Esophagus squamous epithelium (tissue), 5 donors: ENCODE measurements at places on chromosomes 2 and 18.

DNA sequence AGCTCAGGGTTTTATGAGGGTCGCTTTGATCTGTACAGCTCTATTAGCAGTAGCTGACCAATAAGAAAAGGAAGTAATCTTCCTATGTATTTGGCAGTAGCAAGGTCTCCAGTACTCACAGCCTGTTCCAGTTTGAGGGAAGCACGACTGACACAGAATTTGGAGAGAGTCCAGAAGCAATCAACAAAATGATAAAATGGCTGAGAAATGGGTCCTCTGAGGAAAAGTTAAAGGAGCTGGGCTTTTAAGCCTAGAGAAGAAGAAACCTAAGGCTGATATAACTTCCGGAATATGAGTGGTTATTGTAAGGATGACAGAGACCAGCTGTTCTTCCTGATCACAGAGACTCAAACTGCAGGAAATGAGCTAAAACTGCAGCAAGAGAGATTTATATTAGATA, 382.8 kb downstream of the GPD2 start:
- no peak for DNase-seq

DNA sequence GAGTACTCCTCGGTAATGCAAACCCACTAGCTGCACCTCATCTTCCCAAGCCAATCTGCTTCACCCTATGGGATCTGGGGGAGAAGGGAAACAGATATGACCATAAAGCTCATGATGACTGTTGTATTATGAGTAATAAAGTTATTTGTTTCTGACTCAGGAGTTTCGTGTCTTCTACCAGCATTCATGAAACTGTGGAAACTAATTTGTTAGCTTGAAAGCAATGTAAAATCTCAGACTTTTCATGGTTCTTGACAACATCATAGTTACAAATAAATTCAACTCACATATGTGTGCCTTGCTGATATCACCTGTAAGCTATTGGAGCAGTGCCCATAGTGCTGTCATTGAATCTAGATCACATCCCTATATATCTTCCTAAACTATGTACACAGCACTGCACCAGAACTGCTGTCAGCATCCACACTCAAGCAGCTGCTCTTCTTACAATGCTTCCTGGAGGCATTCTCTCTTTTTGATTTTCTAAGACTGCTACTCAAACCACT, 135.6 kb upstream of the KYNU start:
- no peak for DNase-seq

DNA sequence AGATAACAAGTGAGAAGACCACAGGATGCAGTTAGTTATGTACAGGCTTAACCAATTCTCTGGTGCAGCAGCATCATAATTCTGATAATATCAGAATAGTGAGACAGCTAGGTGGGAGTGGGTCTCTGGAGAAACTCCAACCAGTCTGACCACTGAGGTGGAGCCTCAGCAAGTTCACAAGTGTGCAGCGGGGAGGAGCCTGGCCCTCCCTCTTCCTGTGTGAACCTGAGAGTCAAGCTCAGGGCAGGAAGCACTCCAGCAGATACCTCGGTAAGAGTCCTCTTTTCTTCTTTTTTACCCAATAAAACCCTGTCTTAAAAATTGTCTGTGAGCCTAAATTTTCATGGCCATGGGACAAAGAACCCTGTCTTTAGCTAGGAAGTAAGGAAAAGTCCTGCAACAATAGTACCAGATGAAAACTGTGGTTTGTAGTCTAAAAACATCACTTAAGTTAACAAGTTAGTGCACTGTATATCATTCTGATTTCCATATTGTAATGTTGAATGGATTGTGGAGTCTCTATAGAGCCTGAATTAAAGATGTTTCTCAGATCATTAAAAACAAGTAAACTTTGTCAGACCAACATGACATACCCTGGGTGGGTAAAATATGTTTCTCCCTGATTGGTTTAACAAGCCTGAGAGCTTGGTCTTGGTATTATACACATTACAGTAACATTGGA, 370.8 kb downstream of the TMEM182 start:
- DNase-seq, result no peak

DNA sequence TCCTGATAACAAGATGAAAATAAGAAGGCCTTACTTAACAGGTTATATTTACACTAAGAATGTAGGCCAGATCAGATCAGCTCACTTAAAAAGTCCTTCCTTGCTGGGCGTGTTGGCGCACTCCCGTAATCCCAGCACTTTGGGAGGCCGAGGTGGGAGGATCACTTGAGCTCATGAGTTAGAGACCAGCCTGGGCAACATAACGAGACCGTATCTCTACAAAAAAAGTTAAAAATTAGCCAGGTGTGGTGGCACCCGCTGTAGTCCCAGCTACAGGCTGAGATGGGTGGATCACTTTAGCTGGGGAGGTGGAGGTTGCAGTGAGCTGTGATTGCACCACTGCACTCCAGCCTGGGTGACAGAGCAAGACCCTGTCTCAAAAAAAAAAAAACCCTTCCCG, 53.2 kb upstream of the SOS1 start:
- DNase-seq, result no peak

- DNase-seq, result no peak
Measured at GRCh38 chr2:20633001-20633400, 17.9 kb downstream of the HS1BP3 start.

- DNase-seq, result peak; percentile 30
Measured at GRCh38 chr2:96305091-96305978, at the start of gene SNRNP200. Gene SNRNP200, minus strand, starts transcription at chr2:96305546. Its CDS starts 109 bp downstream, at chr2:96305437.

- no peak for DNase-seq
Measured at GRCh38 chr2:46167924-46168323, 129.3 kb upstream of the EPAS1 start.

DNA sequence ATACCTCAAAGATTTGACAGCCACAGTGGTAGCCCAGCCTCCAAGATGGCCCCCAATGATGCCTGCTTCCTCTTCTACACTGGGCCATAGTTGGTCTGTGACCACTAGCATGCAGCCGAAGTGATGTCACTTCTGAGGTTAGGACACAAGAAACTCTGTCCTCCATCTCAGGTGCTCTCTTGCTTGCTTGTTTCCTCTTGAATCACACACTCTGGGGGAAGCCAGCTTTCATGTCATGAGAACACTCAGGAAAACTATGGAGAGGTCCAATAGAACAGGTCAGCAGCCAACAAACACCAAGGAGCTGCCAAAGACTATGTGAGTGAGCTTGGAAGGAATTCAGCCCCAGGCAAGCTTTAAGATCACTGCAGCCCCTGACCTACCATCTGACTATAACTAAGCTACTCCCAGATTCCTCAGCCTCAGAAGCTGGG, 3.3 kb upstream of the ADAM17 start:
- DNase-seq, result no peak

- DNase-seq, result no peak
Measured at GRCh38 chr2:217055624-217056023, 195.8 kb upstream of the TNP1 start.

DNA sequence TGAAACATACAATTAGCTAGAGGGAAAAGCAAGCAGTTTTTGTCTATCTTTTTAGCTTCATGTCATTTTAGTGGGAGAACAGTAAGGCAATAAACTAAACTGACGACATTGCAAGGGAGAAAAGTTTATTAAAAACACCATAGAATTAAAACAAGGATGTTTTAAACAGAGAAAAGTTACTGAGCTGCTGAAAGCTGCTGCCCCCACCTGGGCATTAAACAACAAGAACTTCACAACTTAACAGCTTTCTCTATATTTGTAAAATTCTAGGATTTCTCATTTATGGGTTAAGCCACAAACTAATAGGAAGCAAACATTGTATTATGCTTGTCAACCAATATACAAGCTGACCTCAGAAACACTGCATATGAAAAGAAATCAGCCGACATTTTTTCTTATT, 289.2 kb downstream of the ERBB4 start:
- DNase-seq, result no peak

GRCh38 chr2:200765995-200766660, 45.6 kb upstream of the BZW1 start:
- no peak for DNase-seq

DNA sequence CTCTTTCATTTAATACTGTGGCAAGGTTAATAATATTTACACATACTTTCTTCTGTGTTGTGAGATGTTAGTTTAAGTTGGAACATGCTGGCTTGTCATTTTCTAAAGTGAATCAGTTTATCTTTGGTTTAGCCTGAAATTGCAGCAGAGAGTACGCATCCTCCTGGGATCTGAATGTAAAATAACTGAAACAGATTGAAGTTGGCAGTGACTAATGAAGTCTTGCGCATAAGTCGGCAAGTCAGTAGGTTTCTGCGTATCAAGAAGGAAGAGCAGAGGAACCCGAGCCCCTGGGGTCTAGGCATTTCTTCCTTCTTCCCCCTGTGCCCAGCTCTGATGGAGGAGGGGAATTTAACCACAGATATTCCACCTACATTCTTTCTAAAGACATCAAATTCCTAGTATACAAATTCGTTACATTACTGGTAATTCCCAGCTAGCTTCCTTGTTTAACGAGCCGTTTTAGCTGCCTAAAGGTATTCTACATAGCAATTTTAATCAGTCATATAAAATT, 392.1 kb upstream of the RAB12 start:
- DNase-seq, result no peak

DNA sequence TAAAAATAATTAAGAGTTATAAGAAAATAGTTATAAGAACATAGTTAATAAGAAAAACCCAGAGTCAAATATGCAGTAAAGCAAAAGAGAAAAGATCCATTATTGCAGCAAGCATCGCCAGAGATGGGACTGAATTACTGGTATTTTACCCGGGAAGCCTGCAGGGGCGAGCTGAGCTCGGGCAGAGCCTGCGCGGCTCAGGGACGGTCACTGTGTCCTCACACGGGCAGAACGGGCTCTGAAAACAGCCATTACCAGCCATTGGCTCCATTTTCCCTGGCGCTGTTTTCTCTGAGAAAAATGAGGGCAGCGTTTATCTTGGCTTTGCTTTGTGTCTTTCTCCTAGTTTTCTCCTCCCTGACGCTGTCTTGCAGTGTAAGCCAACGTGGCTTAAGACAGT, 95.3 kb upstream of the ALKAL2 start:
- DNase-seq, result no peak

- DNase-seq, result no peak
Measured at GRCh38 chr2:123651151-123651550, 373.9 kb upstream of the CNTNAP5 start.

DNA sequence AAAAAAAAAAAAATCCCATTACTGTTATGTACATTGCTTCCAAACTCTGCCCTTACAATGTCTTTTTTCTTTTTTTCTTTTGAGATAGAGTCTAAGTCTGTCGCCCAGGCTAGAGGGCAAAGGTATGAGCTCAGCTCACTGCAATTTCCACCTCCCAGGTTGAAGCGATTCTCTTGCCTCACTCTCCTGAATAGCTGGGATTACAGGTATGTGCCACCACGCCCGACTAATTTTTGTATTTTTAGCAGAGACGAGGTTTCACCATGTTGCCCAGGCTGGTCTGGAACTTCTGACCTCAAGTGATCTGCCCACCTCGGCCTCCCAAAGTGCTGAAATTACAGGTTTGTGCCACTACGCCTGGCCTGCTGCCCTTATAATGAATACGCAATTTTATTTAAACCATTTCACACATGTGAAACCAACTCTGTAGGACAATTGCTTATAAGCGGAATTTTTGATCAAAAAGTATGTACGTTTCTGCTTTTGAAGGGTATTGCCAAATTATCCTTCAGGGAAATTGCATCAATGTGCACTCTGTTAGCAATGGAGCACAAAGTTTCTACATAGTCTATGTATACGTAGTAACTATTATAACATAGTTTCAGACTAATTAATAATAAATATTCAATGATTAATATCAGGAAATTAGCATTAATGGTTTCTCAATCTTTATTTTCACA, 55.7 kb upstream of the ACTR3 start:
- DNase-seq, result no peak

- no peak for DNase-seq
Measured at GRCh38 chr2:118986738-118987137, 44.7 kb downstream of the MARCO start.

- no peak for DNase-seq
Measured at GRCh38 chr2:231926761-231927565, 767 bp upstream of the NPPC start.

DNA sequence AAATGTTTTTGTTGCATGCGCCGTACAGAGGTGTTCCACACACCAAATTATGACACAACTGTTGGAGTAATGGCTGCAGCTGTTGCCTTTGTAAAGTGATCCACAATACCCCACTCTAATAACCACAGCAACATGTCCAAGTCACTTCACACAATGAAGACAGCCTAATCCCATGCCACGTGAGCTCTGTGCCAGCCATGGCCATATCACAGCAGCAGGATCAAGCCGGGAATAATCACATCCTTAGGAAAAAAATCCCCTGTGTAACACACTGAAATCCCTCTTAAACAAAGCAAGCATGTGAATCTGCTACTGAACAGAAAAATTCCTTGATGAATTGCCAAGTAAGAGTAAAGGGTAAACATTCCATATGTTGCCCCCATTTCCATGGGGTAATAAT, 179.5 kb upstream of the PARD3B start:
- DNase-seq, result no peak

GRCh38 chr2:203802342-203803052, 65.1 kb upstream of the CTLA4 start:
- no peak for DNase-seq

DNA sequence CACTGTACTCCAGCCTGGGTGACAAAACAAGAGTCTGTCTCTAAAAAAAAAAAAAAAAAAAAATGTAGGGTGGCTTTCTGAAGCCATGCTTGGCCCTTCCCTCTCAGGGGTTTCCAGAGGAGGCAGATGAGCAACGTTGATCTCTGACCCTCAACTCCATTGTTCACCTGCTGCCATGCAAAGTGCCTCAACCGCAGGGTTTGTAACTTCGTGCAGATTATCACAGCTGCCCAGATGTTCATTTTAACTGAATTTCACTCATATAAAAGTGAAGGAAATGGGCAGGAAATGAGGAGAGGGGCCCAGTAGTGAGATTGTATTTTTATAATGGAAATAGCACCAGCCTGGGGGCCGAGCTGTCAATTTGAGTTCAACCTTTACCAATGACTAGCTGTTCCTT, 14.9 kb upstream of the B3GNT2 start:
- DNase-seq, result no peak

DNA sequence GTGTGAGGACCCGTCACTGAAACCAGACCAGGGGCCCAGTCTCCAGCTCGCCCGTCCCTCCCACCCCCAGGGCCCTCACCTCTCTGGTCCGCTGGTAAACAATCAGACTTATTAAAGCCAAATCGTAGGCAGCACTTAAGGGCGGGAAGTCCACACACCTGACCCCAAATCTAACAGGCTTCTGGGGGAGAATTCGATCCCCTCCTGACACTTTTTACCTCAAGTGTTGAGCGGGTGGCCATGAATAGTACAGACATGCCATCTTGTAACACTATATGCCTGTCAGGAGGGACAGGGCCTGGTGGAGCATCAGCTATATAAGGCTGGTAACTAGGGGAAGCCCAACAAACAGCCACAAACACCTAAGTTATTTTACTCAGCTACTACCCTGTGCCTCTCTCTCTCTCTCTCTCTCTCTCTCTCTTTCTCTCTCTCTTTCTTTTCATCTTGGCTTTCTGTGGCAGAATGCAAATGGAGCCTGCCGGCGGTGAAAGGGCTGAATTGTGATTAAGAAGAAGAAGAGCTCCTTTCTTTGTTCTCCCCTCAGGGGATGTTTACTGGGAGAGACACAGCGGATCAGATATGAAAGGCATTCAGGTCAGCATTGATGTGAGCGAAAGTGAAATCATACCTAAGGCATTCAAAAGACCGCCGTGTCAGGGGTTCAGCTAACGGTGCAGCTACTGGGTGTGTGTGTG, 9.5 kb downstream of the ZEB2 start:
- DNase-seq, result no peak
